ENCODE measurements at places on chromosomes 1 and 21.
A peak's percentile ranks its signal among the peaks of the same experiment; 100 is the strongest.

GRCh38 chr1:156490401-156491032 lies 10.1 kb downstream of the MEF2D start:
- no peak for DNase-seq

DNA sequence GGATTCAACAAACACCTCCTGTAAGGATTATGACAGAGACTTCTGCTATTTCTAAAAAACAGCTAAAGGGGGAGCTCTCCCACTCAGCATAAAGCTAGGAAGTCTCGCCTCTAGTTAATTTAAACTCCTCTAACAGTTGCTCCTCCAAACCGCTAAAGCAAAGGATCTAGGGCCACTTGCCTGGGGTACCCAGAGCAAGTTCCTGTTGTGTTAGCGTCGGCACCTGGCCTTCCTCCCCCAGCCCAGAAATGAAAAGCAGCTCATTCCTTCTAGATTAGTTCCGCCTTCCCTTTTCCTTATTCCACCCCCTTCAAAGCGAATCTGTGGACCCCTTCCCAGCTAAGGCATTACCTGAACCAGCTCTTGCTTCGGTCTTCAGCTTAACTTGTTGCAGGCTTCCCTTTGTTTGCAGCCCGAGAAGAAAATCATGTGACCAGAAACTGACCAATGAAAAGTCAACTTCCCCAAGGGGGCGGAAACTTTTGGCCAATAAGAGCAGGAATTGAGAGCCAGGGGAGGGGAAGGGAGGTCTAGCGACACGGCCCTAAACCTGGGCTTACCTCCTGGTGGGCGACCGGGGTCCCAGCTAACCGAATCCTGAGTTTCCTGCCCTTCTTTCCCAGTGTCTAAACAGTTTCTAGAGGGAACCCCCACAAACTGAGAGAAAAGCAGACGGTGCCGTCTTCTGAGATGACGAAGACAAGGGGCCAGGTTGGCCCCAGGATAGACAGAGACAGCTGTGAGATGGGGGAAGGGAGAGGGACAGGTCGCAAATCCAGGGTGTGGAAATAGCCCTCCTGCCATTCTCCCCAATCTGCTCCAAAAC lies at the start of gene PBXIP1:
TSS of gene PBXIP1 (minus strand) at position 382 of the 826 bp plus-strand sequence. CDS start 2,378 bp downstream, outside the sequence.
- peak; percentile 95 for DNase-seq

- DNase-seq, result no peak
These were observed 351.2 kb downstream of the MATN1 start for GRCh38 chr1:30371888-30372791.

DNA sequence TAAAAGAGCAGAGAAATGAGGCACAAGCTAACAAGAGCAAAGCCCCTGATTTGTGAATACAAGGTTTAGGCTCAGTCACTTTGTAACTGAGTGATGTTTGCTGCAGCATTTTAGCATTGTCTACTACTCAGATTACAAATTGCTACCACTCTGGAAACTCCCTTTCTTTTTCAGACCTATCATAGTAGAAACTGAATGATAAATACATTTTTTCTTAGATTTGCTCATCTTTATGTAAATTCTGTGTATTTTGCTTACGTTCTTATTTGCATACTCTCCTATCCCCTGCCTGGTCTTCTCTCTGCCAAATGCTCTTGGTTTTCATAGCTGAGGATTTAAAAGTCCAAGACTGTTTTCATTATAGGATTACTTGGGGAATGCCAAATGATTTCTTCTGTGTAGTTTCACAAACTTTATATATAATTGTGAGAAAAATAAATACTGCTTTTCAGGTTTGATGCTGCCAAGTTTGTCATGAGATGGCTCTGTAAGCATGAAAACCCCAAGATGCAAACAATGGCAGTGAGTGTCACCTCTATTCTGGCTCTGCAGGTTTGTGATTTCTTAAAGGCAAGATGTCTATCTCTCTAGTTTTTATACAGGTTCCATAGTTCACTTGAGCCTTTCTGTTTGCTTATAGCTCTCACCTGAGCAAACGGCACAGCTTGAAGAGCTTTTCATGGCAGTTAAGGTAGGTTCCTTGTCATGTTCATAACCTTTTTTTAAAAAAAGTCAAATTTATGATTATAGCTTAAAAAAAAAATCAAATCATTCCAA lies 24.7 kb downstream of the ZYG11A start:
- no peak for DNase-seq

DNA sequence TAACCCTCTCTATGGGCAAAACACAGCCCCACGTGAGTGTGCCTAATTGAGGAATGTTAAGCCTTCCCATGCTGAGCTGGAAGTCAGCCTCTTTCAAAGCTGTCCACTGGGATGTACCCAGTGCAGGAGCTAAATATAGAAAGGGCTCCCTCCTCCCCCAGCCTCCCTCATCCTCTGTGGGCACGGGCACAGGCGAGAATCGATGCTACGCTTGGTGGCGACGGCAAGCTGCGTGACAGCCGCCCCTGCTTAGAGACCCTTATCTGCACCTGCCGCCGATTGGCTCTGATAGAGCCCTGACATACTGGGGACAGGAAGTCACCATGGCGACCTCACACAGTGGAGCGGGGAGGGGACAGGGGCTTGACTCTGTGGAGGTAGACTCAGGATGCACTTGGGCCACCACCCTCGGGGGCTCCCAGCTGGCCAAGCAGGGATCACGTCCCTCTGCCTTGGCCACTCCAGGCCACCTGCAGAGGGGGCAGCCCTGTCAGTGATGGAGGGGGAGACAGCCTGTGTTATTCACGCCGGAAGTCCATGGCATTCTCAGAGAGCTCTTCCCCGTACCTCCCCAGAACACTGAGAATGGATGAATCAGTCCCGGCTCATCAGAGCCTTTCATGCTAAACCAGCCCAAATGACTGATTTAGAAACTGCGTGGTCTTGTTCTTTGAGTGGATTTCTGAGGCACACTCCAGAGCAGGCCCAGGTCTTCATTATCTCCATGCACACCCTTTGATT lies 84.8 kb downstream of the KCND3 start:
- no peak for DNase-seq

GRCh38 chr1:93215322-93215721 lies 34.8 kb downstream of the CCDC18 start:
- DNase-seq, result no peak

DNA sequence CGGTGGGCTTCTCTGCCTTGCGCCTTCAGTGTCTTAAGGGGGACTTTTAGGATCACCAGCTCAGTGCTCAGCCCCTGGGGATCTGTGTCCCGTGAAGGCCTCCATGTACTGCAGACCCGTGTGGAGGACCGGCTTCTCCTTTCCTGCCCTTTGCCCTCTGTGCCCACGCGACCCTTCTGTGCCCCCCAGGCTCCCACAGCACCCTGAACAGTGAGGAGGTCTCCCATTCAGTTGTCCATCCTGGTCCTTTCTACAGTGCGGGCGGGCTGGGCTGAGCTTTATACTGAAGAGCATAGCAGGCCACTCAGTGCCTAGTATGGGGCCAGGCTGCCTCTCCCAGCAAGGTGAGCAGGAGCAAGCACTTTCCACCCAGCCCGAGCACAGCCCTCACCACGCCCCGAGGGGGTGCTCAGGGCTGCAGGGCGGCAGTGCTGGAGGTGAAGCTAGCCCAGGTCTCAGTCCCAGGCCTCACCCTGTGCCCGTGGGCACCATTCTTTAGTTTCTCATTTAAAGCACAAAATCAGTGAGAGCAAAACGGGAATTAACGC lies 7.6 kb upstream of the TFF1 start:
- DNase-seq, result no peak

- DNase-seq, result no peak
These were observed 129.7 kb downstream of the VPS13D start for GRCh38 chr1:12359359-12360133.

GRCh38 chr1:221263831-221264767 lies 384.9 kb downstream of the HLX start:
- peak; percentile 77 for DNase-seq

- no peak for DNase-seq
These were observed 45.7 kb downstream of the SH3GLB1 start for GRCh38 chr1:86750076-86750475.

GRCh38 chr1:9823693-9823942 lies 147 bp downstream of the CLSTN1 start:
- no peak for DNase-seq

- no peak for DNase-seq
These were observed 28.6 kb downstream of the GFI1 start for GRCh38 chr1:92458146-92458545.
